Panc1 (cell line): ENCODE measurements at places on chromosomes 1 and 21.

DNA sequence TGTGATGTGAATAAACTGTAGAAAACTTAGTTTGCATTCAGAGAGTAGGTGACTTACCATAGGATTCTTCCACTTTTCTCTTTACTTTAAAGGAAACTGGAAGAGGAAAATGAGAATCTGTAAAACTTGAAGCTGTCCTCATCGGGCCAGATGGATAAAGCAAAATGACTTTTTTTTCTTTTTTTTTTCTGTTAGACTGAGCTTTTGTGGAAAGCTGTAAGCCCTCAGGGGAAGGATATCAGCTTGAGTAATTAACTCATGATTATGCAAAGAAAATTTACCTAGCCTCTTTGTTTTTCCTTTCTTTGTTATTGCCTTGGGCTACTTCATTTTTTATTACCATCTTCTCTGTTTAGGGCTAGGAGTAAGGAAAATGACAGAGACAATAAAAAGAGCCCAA is 53.4 kb downstream of the DPH5 start:
- no peak for DNase-seq

DNA sequence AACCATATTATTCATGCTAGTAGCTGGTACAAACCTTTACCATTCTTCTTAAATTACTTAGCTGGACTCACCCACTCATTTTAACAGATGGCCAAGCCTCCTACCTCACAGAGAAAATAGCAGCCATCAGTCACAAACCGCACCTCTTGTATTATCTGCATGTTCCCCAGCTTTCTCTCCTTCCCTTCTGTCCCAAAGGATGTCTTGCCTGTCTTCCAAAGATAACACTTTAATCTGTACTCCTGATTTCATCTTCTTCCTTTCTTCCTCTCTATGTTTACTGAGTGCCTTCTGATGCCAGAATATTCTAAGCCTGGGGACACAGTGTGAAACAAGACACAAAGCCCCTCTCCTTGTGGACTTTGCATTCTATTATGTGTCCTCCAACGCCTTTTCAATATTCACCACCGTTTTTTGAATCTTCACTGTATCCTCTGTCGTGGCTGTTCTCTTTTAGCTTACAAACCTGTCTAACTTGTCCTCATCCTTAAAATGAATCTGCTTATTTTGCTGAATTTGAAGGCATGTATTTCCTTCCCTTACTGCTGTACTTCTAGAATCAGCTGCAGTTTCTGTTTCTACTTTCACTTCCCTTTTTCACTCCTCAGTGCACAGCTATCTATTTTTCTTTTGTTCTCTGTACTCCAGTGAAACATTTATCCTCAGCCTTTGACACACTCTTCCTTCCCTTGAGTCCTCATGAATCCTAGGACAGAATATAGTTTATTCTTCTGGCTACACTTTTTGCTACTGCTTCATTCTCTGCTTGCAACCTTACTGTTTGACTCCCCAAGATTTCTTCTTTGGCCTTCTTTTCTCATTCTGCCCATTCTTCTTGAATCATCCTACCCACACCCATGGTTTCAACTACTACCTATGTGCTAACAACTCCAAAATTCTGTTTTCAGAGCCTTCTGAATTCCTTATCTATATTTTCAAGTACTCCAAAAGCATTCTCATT is 216.9 kb upstream of the SAMSN1 start:
- DNase-seq: no peak

GRCh38 chr1:240650877-240651276 is 38.9 kb upstream of the GREM2 start:
- no peak for DNase-seq

DNA sequence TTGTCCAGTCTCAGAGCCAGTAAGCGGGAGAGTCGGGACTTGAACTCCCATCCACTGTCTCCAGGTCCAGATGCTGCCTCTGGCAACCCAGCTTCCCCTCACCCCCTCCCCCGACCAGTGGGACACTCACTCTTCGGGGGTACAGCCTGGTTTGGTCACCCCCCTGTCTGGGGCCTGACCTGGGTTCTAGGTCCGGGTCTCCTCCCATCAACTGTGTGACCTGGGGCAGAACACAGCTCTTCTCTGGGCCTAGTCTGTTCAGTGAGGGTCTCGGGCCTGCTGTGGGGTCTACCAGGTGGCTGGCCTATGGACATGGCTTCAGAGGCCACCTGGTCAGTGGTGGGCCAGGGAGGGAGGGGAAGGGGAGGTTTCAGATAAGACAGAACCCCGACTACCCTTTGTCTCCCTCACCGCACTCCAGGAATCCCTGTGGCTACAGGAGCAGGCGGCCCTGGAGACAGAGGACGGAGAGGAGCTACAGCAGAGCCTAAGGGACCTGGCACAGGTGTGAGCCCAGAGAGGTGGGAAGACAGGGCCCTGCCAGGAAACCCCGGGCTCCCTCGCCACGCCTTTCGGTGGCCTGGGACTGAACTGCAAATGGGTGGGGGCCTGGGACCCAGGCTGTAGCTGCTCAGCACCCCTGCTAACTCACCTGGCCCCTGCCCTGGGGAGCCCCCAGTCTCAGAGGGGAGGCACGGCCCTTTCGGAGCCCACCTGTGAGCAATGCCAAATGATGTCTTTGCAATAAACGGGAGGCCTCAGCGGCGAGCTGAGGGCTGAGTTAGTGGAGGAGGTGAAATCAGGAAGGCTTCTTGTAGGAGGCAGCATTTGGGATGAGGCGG is 4.1 kb upstream of the NBPF3 start:
- DNase-seq: no peak

DNA sequence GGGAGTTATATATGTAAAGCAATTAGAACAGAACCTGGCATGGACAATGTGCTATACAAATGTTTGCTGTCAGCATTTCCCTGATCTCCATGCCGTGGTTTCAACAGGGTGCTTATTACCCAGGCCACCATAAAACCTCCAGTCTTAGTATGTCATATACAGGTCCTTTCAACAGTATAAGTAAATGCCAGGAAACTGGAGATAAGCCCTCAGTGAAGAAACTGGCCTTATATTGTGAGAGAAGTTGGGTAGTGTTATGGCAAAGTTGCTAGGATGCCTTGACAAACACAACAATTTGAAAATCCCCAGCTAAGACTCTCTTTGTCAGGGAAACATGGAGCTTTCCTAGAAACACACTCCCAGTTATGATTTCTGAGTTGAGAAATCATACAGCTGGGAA is 850.2 kb upstream of the ADAMTS5 start:
- no peak for DNase-seq

DNA sequence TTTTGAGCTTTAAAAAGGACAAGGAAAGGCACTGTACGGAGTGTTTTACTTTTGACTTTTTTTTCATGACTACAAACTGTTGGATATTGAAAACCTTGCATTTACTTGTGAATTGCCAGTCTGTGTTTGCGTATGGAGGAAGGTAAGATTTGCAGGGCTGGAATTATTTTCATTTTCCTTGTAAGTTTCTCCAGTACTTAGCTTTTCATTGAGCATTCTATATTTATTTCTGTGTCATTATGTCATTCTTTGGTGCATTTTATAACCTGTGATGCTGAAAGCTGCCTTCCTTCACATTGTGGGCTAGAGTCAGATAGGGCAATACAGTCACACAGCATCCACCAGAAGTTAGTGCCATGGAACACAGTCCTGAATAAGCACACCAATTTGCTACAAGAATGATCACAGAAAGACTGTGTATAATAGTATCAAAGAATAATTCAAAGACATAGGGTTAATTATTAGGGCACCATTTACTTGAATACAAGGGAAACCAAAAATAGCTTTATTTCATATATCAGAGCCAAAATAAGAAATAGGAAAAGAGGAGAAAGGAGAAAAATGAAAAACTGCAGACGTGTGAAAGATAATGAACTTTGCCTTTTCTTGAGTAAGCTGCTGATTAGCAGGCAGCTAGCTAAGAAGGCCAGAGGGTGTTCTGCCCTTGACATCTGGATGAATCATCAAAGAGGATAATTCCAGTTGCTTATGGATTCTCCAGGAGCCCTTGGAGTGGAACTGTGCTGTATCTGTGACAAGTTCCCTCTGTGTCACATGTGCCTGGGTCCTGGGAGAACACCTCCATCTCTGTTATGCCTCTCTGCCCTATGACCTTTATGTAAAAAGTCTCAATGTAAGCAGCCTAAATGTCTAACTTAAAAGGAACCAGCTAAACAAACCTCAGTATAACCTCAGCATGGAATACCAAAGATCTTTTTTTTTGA is 8.0 kb upstream of the FAM20B start:
- no peak for DNase-seq

GRCh38 chr1:116417678-116418077 is 44.6 kb downstream of the ATP1A1 start:
- no peak for DNase-seq

DNA sequence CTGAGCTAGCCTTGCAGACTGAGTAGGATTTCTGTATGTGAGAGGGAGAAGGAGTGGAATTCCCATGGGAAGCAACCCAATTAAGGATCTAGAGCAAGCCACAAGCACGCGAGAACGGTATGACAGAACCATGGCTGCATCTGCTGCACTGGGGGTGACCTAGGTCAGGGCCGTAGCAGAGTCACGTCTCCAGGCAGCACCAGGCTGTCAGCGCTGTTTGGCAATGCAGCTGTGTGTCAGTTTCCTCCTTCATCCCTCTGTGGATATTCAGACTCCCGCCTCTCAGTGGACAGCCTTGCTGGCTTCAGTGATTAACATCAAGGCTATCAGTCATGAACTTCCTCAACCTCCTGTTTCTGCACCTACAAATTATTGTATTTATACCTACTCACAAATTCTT is 118.1 kb upstream of the PPP2R5A start:
- DNase-seq: no peak

GRCh38 chr1:86061551-86061990 is 95.0 kb downstream of the COL24A1 start:
- DNase-seq: no peak

DNA sequence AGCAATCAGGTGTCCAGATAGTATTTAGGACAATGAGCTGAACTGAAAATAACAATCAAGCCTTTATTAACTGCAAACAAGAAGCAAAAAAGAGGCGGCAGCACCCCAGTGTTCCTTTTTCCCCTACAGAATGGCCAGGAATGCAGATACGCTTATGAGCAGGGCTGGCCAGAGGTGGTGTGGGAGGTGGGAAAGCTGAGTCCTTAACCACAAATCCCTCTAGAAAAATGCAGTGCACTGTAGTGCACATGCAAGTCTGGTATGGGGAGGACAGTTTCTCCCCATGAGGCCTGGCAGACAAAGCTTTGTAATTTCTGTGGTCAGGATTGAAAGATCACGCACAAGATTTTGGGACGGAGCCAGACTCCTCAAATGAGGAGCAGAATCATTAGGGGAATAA is 10.7 kb upstream of the IFNAR1 start:
- no peak for DNase-seq
